ENCODE measurements at places on chromosomes 5 and 9.
A peak's percentile ranks its signal among the peaks of the same experiment; 100 is the strongest.

DNA sequence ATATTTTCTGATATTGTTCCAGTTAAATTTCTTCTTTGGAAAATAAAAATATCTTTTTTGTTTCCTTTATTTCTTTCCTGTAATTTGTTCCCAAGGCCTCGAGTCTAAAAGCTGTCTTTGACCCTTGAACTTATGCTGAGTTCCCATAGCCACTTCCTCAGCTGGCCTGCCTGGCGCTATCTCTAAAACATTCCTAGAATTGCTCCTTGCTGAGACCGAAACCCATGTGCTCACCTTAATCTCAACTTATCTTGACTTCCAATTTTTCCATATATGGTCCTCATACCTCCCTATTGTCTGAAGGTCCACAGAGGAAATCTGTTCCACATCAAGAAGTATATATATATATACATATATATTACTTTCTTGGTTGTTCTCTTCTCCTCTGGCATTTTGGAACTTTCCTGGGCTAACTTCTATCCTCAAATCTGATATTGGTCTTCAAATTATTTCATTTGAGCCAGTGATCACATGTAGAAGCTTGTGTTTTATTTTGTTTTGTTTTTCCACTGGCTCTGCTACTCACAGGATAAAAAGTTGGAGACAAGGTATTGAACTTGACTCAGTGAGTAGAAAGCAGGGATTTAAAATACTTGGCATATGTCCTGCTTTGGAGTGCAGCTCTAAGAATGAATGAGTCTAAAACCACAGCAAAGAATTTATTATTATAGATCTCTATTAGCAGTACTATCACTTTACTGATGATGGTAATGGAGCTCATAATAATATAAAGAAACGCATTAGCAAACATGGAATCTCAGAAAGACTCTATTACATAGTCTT is 45.2 kb downstream of the ENC1 start:
- no peak for DNase-seq

DNA sequence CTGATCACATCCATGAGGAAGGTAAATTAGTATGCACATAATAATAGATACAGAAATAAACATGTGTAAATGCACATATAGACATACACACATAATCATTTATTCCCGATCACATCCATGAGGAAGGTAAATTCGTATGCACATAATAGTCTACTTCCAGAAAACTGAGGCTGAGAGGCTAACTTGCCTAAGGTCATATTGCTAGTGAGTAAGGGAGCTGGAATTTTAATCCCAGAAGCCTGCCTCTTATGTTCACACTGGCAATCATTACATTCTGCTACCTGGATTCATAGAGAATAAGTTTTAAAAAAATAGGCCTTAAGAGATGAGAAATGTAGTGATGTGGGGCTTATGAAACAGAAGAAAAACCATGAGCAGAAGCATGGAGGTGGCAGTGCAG is 716.3 kb downstream of the BRINP1 start:
- DNase-seq, result no peak

DNA sequence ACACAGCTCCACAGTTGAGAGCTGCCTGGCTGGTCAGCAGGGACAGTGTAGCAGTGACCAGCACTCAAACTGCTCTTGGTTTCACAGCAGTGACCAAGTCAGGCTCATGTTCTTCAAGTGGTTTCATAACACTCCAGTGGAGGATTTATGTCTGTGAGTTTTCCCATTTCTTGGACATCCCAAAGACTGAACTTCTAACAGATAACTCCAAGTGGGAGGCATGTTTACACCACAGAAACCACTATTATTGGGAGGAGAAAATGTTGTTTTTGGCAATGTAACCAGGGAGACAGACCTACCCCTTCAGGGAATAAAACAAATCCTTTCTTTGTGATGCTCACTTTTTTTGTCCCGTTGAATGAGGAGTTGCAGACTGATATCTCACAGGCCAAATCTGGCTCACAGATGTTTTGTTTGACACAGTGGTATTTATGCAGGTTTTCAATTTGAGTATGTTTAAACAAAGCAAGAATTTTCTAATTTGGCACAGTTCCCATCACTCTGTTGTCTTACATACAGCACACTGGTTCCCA is 141.5 kb downstream of the RMI1 start:
- DNase-seq, result no peak

DNA sequence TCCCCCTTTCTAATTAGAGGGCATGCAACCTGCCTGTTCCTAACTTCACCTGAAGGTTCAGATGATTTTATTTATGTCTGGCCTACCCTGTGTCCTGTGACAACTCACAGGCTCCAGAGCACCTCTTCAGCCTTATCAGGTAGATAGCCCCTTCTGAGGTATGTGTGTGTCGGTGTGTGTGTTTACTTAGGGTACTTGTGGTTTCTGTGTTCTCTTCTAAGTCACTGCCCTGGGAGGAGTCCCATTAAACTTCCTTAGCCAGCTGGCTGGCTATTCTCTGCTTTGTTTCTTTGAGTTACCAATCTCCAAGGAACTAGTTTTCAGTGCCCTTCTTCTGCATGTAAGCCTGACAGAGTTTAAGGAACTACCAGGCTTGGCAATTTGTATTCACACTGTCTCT is 74.9 kb downstream of the UNC13B start:
- no peak for DNase-seq

DNA sequence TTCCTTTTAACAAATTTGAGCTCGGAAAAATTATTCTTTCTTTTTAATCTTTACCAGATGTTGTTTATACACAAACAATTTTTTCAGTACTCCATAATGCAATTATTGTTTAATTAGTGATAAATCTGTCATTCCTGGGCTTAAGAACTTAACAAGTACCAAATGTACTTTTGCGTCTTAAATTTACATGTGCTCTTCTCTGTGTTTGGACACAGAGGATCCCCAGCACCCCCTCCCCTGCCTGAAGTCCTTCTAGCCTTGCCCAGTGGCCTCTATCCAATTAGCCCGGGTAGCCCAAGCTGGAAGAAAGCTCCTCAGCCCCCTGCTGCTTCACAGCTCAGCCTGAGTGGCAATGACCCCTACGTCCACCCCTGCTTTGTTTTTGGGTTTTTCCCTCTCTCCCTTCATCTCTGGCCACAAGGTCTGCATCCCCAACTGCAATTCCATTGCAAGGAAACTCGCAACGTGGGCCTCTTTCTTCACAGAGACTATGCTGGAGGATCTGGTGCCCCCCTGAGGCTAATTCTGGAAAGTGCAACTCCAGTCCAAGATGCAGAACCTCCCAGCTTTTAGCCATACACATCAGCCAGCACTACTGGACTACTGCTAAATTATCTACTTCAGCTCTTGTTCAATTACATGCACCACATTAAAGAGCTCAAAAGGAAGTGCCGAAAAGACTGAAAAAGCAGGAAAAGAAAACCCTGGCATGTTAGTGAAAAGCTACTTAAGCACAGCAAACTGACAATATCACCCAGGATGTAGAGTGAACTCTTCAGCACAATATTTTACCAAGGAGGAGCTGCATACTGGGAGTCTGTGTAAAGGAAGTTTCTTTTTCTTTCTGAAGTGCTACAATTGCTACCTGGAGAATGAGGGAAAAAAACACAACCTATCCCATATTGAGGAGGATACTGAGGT is 186.2 kb downstream of the FANCC start:
- DNase-seq, result peak; percentile 70

- peak; percentile 55 for DNase-seq
These were observed 173.5 kb downstream of the TRIM32 start for GRCh38 chr9:116860509-116861120.

- peak; percentile 47 for DNase-seq
These were observed 156.0 kb upstream of the MAST4 start for GRCh38 chr5:66440202-66440680.

GRCh38 chr5:60586307-60586901 is 113.6 kb downstream of the DEPDC1B start:
- DNase-seq, result no peak

DNA sequence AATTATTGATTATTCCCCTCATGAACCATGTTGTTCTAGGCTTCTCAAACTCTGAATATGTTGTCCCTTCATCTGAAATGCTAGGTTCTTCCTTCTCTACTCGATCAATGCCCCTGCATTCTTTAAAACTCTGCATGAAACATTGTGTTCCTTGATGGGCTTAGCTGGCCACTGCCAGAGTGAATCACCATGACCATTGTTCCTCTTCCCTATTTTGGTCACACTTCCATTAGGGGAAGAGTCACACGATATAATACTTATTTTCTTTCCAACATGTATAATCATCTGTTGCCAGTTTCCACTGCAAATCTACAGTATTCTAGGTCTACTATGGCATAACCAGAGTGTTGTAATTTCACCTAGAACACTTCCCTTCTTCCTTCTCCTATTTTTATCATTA is 247.9 kb downstream of the TRPM3 start:
- DNase-seq, result no peak

DNA sequence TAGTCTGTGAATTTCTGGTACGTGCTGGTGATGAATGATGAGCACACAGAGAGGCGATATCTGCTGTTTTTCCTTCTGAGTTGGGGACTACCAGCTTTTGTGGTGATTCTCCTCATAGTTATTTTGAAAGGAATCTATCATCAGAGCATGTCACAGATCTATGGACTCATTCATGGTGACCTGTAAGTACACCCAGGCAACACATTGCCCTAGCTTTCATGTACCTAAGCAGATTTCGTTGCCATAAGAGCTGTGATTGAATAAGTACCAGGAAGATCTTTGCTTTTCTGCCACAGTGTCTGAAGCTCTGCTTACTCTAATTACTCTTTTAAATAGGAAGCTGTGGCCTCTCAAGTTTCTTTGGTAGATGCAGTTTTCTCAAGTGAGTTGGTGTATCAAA is 397.8 kb downstream of the ARRDC3 start:
- DNase-seq, result no peak

GRCh38 chr5:68261569-68262065 is 46.1 kb downstream of the PIK3R1 start:
- no peak for DNase-seq

DNA sequence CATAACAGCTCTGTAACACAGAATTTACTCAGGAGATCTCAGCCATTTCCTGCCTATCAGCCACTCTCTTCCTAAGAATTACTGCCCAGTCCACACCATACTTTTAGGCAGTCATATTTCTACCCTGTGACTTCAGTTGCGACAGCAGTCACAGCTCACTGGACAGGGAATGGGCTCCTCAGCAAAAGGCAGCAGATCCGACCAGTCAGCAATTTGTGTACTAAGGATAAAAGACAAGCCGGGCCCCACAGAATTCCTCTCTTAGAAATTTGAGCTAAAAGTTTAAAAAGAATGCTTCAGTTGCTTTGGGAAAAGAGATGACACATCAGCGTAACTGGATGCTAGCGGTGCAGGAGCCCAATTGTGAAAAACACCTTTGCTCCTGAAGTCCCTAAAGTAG is 172.1 kb downstream of the ENC1 start:
- no peak for DNase-seq

GRCh38 chr5:179207470-179207869 is 137.8 kb downstream of the ADAMTS2 start:
- DNase-seq, result no peak

DNA sequence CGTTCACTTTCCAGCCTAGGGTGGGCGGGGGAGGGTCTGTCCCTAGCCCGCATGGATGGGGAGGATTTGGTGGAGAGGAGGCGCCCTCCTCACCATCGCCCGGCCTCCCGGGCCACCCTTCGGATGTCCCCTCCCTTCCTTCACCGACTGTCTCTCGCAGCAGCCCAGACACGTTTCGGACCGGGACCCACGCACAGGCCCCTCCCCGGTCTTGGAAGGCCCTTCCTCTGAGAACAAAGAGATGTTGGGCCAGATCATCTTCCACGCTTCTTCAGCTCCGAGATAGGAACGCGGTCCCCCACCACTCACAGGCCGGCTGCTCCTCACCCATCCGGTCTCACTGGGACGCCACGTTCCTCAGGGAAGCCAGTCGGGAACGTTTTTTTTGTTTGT is 640 bp upstream of the DPM2 start:
- DNase-seq, result no peak

- DNase-seq, result no peak
These were observed 135.4 kb downstream of the GRIA1 start for GRCh38 chr5:153625826-153626354.

- DNase-seq, result no peak
These were observed 41.5 kb upstream of the EGFL7 start for GRCh38 chr9:136621019-136621733.

- no peak for DNase-seq
These were observed 27.1 kb upstream of the IL33 start for GRCh38 chr9:6188466-6188865.

DNA sequence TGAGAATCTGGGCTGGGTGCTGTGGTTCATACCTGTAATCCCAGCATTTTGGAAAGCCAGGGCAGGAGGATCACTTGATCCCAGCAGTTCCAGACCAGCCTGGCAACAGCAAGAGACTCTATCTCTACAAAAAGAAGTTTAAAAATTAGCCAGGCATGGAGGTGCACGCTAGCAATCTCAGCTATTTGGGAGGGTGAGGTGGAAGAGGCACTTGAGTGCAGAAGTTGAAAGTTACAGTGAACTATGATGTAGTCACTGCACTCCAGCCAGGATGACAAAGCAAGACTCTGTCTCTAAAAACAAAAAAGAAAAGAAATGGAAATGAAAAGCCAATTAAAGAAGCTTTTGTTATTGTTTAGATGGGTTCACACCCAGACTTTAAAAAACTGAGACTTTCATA is 131.6 kb upstream of the RASA1 start:
- DNase-seq, result no peak

- DNase-seq, result no peak
These were observed 10.8 kb downstream of the UBE2D2 start for GRCh38 chr5:139571966-139572365.

DNA sequence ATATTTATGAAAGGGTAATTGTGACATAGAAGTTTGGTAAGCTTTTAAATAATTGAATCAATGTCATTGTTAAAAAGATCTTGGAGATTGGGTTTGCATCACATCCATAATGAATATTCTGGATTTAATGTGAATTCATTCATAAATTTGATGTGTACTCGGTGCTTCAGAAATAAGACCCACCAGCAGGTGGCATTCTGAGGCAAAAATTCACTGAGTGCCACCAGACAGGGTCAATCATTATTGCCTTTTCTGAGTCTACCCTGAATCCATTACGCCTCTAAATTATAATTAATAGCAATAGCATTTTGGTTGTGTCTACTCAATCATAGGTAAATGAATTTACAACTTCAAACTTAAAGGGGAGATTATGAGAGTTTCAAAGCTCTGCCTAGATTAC is 1.0 kb downstream of the TRPC7 start:
- no peak for DNase-seq

- no peak for DNase-seq
These were observed 100.4 kb downstream of the TRIM36 start for GRCh38 chr5:115069087-115069968.

- peak; percentile 74 for DNase-seq
These were observed 2.0 kb downstream of the LARP1 start for GRCh38 chr5:154756868-154757813.

DNA sequence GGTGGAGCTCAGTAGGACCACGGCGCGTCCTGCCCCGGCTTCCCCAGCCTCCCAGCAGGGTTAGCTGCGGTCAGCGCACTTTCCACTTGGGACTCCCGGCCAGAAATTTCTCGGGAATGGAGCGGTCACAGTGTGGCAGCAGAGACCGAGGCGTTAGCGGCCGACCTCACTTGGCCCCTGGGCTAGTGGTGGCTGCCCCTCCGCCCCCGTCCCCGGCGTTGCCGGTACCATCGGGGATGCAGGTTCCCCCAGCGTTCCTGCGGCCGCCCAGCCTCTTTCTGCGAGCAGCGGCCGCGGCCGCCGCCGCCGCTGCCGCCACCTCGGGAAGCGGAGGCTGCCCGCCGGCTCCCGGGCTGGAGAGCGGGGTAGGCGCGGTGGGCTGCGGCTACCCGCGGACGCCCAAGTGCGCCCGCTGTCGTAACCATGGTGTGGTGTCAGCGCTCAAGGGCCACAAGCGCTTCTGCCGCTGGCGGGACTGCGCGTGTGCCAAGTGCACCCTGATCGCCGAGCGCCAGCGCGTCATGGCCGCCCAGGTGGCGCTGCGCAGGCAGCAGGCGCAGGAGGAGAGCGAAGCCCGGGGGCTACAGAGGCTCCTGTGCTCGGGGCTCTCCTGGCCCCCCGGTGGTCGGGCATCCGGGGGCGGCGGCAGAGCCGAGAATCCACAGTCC is 460 bp downstream of the DMRTA1 start:
- DNase-seq, result peak; percentile 58
